ENCODE measurements at places on chromosomes 6 and 20.

DNA sequence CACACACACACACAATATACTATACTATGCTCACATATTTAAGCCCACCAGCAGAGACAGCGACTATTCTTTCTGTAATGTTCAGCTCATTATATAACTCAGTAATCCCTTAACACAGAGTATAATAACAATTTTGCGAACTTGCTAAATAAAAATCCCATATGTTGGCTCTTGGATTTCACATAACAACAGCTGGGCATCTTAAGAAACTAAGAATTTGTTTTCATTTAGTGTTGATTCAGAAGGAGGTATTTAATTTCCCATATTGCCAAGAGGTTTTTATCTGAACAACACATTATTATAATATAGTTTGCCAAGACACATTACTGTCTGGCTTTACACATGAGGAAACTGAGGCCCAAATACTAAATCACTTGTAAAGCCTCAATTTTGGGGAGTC is 7.4 kb downstream of the ECT2L start:
- DNase-seq = no peak

DNA sequence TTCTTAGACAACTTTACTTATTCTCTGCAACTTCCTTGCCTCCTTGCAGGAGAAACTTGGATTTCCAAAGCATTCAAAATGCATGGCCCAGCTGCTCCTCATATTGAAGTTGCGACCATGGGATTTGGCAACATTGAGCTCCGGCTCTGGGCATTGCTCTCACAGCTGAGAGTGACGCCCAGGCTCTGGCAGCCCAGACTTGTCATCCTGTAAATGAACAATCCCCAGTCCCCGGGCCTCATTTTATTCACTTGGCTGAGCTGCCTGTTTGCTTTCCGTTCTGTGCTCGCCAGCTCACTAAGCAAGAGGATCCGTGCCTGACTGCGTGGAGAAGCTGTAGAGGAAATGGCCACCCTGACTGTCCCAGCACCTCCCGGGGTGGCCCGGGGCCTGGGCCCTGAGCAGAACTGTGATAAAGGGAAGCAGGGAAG is 119.5 kb upstream of the CD93 start:
- no peak for DNase-seq

DNA sequence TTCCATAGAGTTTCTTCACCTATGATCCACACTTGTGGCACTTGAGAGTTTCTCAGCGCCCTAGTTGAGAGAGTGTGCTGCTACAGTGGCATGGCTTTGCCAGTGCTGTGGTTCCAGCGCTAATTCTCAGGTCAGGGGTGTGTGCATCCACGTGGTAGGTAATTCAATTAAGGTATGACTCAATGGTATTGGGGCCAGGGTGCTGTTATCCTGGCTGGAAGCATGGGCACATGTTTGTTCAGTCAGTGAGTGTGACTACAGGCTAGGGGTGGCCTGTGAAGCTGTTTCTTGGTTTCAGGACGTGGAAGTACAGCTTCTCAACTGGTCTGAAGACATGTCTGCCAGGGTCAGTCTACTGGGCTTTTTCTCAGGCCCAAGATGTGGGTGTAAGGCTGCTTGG is 3.0 kb upstream of the SEMG2 start:
- DNase-seq = no peak

DNA sequence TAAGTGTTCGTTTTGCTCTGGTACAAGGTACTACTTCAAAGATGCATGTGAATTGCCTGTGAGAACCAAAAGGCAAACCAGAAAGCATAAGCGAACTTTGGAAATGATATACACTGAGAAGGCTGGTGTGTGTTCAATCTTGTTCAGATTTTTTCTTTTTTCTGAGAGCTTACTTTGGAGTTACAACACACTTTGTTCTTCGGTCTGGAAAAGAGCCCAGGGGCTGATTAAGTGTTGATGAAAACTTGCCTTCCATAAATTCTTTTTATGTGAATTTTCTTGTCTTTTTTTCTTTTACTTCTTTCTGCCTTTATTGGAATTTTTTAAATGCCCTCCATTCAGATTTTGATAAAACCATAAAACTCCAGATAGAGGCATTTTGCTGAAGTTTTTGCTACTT is 395.1 kb upstream of the SASH1 start:
- DNase-seq = no peak

GRCh38 chr6:101747160-101747559 is 353.7 kb downstream of the GRIK2 start:
- DNase-seq = no peak

DNA sequence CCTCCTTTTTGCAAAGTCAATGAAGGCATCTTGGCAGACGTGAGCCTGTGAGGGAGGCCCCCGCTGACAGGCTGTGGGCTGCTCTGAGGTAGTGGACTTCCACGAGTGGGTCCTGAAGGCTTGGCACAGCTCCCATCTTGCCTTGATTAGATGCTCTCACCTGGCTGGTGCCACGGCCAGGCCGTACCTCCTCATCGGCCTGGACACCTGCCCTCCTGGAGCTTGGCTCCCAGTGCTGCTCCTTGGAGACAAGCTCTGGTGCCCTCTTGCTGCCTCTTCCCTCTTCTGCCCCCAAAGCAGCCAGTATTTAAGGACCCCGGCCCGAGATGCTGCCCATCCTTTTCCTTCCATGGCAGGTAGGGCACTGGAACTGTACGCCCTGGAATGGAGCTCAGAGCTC is 93.5 kb downstream of the ERMARD start:
- no peak for DNase-seq

DNA sequence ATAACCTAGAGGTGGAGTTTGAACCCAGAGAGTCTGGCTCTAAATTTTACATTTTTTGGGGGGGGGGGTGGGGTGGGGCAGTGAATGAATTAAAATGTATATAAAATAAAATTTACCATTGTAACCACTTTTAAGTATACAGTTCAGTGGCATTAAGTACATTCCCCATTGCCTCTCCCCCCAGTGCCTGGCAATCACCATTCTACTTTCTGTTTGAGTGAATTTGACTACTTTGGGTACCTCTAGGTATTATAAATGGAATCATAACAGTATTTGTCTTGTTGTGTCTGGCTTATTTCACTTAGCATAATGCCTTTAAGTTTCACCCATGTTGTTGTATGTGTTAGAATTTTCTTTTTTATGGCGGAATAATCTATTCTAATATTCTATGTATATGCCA is 2.7 kb downstream of the FAM110A start:
- DNase-seq = no peak

DNA sequence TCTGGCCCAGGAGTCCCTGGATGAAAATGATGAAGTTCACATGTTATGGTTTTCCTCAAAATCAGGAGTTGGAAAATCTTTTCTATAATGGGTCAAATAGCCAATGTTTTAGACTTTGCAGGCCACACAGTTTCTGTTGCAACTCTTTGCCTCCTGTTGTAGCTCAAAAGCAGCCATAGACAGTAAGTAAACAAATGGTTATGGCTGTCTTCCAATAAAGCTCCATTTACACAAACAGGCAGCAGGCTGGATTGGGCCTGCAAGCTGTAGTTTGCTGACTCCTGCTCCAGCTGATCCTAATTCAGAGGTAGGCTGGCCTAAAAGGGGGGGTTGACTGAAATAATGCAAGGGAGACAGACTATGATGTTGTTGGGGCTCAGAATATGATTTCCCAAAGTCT is 33.0 kb downstream of the METTL24 start:
- DNase-seq = no peak

DNA sequence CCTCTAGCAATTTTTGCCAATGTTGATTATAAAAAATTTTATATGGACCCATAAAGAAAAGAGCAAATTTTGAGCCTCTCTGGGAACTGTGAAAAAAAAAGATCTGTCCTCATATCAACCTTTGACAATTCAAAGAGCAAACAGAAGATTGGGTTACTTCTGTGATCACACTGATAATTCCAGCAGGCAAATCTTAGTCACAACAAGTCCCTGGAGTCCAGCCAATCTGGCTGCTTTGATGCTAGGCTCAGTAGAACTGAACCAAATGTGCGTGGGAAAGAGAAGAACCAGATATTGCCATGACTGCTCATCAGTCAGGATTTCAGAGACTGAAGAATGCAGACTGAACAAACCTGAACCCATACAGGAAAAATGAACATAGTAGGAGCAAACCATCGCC is 438.4 kb upstream of the FLRT3 start:
- DNase-seq = no peak

DNA sequence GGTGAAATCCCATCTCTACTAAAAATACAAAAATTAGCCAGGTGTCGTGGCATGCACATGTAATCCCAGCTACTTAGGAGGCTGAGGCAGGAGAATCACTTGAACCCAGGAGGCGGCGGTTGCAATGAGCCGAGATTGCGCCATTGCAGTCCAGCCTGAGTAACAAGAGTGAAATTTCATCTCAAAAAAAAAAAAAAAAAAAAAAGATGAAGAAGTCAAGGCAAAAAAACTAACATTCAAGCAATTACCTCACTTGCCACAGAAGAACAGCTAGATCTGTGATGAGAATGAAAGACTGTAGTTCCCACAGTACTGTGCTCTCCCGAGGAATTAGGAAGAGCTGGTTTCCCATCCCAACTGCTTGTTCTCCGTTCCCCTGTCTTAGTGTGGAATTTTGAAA is 144.7 kb upstream of the ECI2 start:
- no peak for DNase-seq

DNA sequence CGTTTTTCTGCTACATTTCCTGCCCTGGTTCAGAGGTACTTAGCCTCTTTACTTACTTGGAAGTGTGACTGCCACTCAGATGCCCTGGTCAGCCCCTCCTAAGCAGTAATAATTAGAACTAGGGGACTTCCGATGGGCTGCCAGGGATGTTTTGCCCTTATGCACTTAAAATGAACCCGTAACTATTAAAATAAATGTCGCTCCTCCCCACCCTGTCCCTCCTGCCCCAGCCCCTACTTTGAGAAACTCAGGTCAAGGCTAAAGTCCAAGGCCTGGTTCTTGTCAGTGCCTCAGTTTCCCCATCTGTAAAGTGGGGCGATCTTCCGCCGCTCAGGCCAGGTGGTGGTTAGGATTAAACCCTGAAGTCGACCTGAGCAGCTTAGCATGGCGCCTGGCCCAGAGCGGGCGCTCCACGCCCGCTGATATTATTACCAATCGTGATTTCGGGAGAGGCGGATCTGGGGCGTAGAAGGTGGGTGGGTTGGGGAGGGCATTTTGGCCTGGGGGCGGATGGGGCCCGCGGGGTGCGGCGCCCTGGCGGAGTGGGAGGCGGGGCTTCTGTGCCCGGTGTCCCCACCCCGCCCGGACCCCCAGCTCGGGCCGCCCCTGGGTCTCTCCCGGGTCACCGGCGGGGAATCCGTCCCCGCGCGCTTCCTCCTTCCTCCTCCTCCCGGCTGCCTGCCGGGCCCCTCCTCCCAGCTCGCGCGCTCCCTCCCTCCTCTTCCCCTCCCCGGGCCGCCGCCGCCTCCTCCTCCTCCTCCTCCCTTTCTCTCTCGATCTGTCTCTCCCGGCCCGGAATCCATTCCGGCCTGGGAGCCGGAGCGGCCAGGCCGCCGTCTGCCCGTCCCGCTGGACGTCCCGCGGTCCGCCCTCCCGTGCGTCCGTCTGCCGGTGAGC is at the start of gene SRC:
TSS of gene SRC (plus strand) at position 802 of the 897 bp plus-strand sequence. CDS start 38,014 bp downstream, outside the sequence.
- DNase-seq = no peak

- no peak for DNase-seq
Measured at GRCh38 chr6:105929626-105930025, 156.5 kb upstream of the PRDM1 start.

- DNase-seq = no peak
Measured at GRCh38 chr6:139194740-139195139, 59.9 kb downstream of the HECA start.

DNA sequence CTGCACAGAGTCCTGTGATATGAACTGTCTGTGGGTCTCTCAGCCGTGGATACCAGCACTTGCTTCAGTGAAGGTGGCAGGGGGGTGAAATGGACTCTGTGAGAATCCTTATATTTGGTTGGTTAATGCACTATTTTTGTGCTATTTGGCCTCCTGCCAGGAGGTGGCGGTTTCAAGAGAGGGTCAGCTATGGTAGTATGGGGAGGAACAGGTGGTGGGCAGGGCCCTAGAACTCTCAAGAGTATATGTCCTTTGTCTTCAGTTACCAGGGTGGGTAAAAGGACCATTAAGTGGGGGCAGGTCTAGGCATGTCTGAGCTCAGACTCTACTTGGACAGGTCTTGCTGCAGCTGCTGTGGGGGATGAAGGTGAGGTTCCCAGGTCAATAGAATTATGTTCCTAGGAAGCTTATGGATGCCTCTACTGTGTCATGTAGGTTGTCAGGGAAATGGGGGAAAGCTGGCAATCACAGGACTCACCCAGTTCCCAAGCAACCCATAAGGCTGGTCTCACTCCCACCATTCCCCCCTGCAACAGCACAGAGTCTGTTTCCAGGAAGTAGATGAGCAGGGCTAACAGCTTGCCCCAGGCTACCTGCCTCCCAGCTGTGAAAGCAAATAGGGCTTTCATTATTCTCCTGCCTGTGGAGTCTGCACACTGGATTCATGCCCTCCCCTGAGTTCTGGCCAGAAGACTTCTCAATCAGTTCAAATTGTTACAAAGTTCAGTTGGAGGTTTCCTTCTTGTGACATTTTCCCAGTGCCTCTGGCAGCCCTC is 56.8 kb upstream of the PHIP start:
- DNase-seq = no peak

DNA sequence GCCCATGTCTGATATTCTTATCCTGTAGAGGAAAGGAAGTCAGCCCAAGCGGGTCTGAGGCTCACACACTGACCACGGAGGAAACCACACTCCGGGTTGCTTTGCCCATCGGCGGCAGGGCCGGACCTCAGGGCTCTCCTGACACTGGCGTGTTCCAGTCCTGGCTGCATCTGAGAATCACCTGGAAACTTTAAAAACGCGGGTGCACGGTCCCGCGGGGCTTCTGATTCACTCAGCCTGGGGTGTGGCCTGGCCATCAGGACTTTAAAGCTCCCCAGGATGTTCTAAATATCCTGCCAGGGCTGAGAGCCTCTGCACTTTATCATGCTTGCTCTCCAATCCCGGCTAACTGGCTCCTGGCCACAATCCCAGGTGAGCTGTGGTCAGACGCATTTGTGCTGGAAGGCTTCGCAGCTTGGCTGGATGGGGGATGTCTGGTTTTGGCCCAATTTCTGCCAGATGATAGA is 47.7 kb upstream of the DACT2 start:
- no peak for DNase-seq

- DNase-seq = no peak
Measured at GRCh38 chr6:125534430-125535263, 214.8 kb upstream of the HEY2 start.

DNA sequence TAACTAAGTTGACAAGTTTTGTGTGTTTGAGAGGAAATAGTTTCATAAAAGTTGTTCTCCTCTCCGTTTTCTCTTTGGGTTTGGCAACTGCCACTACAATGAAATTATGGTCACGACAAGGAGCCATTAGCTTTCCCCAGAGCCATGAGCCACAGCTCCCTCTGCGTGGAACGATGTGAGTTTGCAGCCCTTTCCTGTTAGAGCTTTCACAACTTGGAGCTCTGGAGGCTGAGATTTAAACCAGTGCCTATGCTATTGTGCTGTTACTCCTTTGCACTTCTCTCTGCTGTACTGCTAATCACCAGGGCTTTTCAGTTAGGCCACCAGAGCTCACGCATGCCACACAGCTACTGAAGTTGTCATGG is 29.3 kb upstream of the TXNDC5 start:
- no peak for DNase-seq

All from hypothalamus (tissue), 51 donors.